CD4-positive, alpha-beta T cell treated with Interleukin-17A for 4 hours (primary cell): ENCODE measurements at places on chromosomes 12 and 14.

GRCh38 chr14:50954811-50955372 is 10.6 kb upstream of the PYGL start:
- DNase-seq = no peak

DNA sequence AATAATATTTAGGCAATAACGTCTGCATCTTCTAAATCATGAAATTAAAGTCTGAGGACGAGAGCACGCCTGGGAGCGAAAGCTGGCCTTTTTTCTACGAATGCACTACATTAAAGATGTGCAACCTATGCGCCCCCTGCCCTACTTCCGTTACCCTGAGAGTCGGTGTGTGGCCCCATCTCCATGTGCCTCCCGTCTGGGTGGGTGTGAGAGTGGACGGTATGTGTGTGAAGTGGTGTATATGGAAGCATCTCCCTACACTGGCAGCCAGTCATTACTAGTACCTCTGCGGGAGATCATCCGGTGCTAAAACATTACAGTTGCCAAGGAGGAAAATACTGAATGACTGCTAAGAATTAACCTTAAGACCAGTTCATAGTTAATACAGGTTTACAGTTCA is 19.3 kb downstream of the CKB start:
- no peak for DNase-seq

- DNase-seq = no peak
These were observed 201.5 kb downstream of the FOXN3 start for GRCh38 chr14:89215531-89215930.

GRCh38 chr12:9717070-9717925 is 15.6 kb downstream of the CLECL1 start:
- no peak for DNase-seq

DNA sequence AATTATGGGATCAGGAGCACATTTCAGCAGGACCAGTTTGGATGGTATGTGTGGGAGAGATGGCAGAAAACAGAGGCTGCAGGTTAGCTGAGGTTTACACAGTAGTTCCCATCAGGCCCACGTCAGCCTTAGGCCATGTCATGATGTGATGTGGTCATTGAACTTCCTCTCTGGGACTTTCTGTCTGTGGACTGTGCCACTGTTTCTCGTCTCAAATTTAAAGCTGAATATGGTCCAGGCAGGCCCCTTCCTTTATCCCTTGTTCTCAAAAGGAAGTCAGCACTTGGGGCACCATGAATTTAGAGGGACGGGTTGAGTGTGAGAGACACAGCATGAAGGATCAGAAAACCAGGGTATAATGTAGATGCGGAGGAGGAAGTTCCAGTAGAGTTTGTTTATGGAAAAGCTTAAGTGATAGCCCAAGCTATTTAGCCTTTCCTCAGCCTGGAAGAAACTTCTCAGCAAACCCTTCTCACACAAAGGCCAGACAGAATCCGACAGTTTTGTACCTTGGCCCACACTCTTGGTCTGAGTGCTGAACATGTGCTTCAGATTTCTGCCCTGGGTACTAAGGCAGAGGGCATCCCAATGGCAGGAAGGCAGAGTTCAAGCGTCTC is 3.6 kb upstream of the IGFBP6 start:
- no peak for DNase-seq

DNA sequence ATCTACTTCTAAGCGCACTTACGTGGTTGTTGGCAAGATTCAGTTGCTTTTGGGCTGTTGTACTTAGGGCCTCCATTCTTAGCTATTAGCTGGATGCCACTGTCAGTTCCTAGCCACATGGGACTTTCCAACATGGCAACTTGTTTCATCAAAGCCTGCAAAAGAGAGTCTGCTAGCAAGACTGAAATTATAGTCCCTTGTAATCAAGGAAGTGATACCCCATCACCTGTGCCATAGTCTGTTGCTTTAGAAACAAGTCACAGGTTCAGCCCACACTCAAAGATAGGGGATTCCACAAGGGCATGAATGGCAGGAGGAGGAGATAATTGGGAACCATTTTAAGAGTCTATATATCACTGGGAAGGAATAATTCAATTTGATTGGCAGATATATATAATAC is 27.1 kb upstream of the SLC17A8 start:
- no peak for DNase-seq

DNA sequence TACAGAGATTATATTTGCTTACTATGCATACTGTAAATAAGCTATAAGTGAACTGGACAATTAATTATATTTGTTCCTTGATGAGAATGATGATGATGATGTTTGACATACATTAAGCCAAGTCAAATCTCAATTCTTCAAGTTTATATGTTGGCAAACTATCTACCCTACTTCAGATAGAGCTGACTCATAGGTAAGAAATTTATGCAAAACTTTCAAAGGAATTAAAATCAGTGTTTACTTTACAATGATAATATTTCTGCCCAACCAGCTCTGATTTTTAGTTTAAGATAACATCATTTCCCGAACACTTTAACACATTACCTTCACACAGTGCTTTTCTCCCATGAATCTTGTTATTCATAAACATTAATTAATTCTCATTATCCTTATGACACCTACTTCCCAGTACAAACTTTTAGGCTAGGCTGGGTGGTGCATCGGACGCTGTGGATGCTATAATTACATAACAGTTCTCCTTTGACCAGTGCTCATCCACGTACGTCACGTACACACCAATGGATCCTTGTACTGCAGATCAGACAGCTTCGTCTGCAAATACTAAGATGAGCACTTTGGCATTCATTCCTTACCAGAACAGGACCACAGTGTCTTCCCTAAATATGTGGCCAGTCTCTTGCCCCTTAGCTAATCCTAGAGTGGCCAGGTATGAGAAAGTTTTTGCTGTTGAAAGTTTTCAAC is 18.3 kb downstream of the BMP4 start:
- DNase-seq = no peak

GRCh38 chr12:120689397-120690082 is 2.6 kb downstream of the MLEC start:
- no peak for DNase-seq

DNA sequence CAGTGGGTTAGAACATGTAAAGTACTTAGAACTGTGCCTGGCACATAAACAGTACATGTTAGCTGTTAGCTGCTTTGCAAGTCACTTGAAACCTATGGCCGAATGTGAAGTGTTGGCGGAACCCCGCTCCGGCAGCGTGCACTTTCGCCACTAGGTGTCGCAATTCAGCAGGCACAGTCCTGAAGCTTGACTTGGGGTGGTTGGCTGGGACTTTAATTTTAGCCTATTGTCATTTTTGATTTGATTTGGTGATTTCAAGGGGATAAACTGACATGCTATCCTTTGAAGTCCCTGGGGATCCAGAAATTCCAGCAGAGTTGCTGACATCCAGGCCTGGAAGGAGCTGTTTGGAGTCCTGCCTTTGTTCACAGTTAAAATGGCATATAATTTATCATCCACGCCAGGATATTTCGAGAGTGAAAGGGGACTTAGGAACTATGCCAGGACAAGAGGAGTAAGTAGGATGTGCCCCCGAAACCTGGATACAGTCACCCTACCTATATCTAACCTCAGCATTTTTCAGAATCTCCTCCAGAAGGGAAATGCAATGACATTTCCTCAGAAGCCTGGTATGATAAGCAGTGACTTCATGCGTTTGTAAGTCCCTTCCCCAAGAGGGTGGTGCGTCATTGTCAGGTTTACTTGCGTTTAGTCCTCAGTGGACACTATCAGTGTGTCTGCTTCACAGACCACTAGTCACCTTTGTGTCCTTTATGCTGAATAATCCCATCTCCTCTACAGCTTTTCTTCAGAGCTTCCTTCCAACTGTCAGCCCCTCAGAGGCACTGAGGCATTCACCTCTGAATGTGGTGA is 3.5 kb upstream of the TSPAN9 start:
- peak; percentile 90 for DNase-seq

DNA sequence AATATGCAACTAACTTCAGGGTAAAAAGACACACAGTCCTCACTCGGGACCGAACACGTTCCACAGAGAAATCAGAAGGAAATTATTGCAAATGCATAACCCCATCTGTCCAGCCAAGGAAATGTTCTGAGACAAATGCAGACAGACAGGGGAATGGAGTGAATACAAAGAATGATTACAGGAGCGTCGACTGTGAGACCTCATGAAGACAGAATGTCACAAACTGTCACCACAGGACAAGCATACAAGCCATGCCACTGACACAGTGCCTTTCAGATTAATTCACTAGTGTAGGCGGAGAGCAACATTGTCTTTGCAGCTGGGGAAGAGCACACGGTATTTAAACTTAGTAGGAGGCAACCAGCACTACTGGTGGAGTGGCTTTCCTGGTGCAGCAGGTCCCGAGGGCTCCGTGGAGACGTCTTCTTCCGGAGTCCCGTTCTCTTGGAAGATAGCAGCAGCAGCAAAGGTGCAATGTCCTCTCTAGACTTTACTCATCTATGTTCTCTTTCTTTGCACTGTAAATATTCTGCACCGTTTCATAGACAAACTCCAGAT is 44.6 kb downstream of the FBXO21 start:
- no peak for DNase-seq

DNA sequence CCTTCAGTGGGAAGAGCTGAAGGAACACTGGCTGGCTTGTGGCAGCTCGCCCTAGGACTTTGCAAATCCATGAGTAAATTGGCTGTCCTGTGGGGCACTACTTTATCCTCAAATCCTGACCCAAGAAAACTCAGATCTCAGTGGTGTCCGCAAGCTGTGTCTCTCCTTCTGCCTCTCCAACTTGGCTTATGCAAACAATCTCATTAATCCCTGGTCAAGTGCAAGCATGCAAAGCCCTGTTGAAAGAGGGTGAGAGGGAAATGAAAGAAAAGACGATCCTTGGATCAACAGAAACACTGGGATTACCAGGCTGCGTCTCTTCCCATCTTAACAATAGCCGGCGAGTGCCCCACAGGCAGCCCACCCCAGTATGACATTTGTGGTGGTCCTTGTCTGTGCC is 901.6 kb downstream of the BCL11B start:
- DNase-seq = no peak

- no peak for DNase-seq
These were observed 1.3 kb upstream of the MYG1 start for GRCh38 chr12:53298164-53298563.

DNA sequence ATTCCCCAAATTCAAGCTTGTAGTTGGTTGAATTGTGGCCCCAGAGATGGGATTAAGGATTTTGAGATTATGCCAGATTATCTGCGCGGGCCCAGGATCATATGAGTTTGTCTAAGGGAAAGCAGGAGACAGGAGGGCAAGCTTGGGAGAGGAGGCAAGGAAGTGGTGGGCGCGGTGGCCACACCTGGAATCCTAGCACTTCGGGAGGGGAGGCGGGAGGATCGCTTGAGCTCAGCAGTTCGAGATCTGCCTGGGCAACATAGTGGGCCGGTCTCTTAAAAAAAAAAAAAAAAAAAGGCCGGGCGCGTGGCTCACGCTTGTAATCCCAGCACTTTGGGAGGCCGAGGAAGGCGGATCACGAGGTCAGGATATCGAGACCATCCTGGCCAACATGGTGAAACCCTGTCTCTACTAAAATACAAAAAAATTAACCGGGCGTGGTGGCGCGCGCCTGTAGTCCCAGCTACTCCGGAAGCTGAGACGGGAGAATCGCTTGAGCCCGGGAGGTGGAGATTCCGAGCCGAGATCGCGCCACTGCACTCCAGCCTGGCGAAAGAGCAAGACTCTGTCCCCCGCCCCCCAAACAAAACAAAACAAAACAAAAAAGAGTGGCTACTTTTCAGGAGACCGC is 881 bp upstream of the PUS1 start:
- no peak for DNase-seq

GRCh38 chr12:51322452-51322851 is 1.5 kb downstream of the BIN2 start:
- peak; percentile 30 for DNase-seq

DNA sequence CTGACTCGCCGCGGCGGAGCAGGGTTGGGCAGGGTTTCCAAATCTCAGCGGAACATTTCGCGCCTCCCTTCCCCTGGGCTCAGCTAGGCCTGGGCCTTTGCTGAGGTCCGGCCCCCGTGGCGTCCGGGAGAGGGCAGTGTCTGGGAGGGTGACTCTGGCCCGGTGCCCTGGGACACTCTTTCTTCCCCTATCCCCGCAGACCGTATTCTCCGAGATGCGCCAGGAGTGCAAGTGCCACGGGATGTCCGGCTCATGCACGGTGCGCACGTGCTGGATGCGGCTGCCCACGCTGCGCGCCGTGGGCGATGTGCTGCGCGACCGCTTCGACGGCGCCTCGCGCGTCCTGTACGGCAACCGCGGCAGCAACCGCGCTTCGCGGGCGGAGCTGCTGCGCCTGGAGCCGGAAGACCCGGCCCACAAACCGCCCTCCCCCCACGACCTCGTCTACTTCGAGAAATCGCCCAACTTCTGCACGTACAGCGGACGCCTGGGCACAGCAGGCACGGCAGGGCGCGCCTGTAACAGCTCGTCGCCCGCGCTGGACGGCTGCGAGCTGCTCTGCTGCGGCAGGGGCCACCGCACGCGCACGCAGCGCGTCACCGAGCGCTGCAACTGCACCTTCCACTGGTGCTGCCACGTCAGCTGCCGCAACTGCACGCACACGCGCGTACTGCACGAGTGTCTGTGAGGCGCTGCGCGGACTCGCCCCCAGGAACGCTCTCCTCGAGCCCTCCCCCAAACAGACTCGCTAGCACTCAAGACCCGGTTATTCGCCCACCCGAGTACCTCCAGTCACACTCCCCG is 3.0 kb downstream of the WNT1 start:
- DNase-seq = peak; percentile 71

- no peak for DNase-seq
These were observed 30.3 kb downstream of the NDUFA12 start for GRCh38 chr12:94973221-94973620.

DNA sequence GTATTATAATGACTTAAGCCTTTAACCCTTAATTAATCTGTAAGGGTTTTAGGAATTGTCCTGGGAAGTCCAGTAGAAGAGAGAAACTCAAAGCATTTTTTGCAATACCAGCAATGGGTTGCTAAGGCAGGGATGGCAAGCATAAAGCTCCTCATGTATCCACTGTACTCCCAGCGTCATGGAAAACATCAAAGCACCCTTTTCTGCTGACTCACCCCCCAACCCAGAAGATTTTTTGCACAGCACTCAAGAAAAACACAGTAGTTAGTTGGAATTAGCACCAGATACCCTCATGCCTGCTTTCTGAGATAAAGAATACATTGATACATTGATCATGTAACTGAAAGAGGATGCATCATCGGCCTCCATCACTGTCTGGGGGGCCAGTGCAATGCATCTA is 199.1 kb upstream of the CNOT2 start:
- no peak for DNase-seq

GRCh38 chr12:117718141-117718540 is 250.6 kb downstream of the KSR2 start:
- DNase-seq = no peak

GRCh38 chr14:90495357-90496276 is 98.8 kb downstream of the CALM1 start:
- peak; percentile 55 for DNase-seq

DNA sequence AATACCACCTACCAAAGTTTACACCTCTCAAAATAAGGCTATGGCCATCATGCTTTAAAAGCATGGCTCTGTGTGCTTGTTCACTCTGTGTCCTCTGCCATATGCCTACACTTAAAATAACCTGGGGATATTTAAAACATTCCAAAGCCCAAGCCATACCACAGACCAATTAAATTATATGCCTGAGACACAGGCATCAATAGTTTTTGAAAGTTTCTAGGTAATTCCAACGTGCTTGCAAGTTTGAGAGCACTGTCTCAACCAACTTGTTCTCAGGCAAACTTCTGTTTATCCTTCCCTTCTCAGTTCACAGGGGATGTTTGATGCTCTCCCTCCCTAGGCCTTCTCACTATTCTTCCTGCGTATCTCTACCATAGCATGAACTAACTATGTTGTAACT is 3.4 kb upstream of the FRMD6 start:
- no peak for DNase-seq
